ENCODE measurements at places on chromosomes 2 and 18.

- DNase-seq = no peak
These were observed 228.3 kb upstream of the SIX3 start for GRCh38 chr2:44713170-44713569.

GRCh38 chr2:229071292-229071976 is 199.7 kb downstream of the PID1 start:
- DNase-seq = no peak

- DNase-seq = no peak
These were observed 55.6 kb downstream of the ACAA2 start for GRCh38 chr18:49757513-49758262.

DNA sequence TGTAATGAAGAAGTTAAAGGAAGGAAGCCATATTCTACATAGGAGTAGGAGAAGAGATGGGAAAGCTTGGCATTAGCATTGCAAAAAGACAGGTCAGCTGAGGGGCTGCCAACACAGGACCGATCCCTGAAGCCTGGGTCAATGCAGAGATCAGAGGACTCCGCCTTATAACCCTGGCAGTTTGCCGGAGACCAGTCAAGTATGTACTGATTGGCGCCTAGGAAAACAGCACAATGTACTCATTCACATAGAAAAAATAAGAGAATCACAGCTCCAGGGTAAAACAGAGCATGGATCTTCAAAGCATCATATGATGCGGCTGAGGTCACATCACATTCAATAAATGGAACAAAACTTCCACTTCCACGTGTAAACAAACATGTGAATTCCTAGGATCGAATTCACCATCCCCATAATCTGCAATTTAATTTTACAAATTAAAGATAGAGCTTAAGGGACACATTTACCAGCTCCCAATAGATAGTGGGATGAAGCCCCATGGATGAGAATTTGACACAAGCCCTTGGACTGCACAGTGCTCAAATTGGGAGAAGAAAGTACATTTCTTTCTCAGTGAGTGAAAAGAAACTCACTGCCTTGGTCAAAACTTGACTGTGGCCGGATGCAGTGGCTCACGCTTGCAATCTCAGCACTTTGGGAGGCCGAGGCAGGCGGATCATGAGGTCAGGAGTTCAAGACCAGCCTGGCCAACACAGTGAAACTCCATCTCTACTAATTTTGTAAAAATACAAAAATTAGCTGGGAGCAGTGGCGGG is 135.0 kb upstream of the KLHL14 start:
- DNase-seq = no peak

GRCh38 chr2:190929919-190930318 is 49.3 kb downstream of the GLS start:
- DNase-seq = no peak

- DNase-seq = no peak
These were observed 7.2 kb upstream of the ROCK1 start for GRCh38 chr18:21118806-21119205.

- no peak for DNase-seq
These were observed 144.6 kb downstream of the AKAIN1 start for GRCh38 chr18:5052491-5052890.

DNA sequence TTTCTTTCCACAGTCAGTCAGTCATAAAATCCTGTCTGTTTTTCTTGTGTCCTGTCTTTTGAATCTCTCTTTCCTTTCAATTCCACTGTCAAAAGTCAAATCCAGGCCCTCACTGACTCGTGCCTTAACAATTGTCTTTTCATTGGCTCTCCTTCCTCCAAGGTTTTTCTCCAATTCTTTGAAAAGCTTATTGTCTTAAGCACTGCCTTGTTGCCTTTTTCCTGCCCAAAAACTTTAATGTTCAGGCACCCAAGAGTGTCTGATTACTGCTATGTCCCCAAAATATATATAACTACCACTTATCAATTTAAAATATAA is 13.9 kb upstream of the SULT1C4 start:
- DNase-seq = no peak

DNA sequence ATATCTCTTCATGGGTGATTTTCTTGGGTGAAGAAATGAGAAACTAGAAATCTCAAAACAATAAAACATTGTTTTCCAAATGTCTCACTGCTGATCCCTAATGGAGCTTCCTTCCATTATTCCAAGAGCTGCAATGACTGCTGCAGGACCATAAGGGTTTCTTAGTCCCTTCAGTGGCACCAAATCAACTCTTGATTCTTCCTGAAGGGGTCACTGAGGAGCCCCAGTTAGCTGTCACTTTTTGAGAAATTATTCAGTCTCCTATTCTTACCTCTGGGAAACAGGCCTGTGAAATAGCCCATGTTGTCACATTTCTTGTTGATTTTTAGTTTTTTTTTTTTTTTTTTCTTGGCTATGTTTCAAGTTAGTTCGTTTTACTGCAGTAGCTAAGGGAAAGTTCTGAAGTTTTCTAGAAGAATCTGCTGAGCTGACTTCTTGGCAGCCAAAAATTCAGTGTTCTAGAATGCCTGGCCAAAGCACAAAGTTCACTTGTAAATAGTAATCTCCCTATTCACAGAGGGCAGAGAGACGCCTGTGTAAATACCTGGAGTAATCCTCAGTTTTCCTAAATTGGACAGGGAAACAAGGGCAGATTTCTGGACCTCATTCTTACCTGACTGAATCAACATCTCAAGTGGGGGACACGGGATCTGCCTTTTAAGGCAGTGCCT is 480.0 kb downstream of the RIT2 start:
- DNase-seq = no peak

DNA sequence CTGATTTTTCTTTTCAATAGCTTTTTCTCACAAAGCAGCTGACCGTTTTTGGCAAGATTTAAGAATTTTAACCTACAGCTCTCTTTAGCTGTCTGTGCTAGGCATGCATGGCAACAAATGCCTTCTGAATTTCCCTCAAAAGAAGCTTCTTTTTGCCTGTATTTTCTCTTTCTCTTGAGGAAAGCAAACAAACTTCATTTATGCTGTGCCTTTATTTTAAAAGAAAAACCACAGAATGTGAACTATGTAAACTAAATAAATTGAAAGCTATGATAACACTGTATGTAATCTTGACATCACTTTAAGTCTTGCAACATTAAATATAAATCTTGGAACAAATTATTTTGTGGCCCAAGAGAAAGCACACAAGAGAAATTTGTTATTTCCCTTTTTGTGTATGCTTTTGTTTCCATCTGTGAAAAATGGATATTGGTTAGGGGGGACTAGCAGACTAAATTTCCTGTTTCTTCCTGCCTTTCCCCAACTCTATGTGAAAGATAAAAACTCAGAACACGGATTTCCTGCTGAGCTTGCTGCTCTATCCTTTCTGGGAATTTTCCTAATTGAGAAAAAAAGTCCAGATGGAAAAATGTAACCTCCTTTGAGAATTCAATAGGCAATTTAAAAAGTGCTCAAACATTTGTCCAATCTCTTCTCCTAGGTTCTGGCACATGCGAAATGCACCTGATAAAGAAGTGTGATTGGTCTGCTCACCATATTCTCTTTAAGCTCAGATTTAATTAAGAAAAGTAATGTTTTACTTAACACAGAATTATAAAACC is 20.9 kb upstream of the TFPI start:
- DNase-seq = no peak

GRCh38 chr2:47201224-47201623 is 46.1 kb upstream of the STPG4 start:
- no peak for DNase-seq

- DNase-seq = no peak
These were observed 195.2 kb downstream of the SLC8A1 start for GRCh38 chr2:40256649-40257048.

GRCh38 chr2:43092520-43093179 is 133.8 kb downstream of the ZFP36L2 start:
- no peak for DNase-seq

- no peak for DNase-seq
These were observed 278.2 kb upstream of the COL3A1 start for GRCh38 chr2:188695953-188696352.

DNA sequence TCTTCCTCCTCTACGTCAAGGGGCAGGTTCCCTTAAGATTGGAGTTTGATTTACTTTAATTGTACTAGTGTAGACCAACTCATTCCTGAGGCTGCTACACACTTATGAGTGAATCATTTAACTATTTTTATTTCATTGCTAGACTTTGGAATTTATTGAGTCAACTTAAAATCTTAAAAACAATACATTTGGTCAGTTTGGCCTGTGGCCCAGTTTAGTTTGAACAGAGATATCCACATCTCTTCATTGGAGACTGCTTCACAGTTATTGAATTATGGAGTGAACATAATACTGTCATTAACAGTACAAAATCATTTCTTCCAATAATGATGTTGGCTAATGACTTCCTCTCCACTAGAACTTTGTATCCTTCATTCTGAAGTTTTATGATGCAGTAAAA is 34.5 kb upstream of the STPG4 start:
- DNase-seq = no peak

GRCh38 chr2:20771299-20771698 is 51.6 kb downstream of the LDAH start:
- no peak for DNase-seq

GRCh38 chr2:232973011-232973735 is 39.9 kb downstream of the NGEF start:
- DNase-seq = no peak

GRCh38 chr18:58525517-58525916 is 103.4 kb downstream of the ALPK2 start:
- DNase-seq = no peak

DNA sequence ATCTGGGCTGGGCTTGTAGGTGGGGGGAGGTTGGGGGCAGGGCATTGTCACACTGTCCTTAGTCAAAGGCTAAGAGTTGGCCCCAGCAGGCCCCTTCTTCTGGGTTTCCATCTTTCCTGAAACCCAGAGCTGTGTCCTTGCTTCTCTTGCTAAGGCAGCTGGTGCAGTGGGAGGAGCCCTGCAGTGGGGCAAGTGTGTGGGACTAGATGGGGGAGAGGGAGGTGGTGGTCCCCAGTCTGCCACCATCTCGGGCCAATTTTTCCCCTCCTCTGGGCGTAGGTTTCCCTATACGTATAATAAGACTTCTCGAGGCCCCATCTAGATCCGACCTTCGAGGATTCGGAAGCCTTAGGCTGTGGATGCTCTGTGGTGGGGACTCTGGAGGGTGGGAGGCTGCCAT is 3.5 kb downstream of the KCNF1 start:
- no peak for DNase-seq

DNA sequence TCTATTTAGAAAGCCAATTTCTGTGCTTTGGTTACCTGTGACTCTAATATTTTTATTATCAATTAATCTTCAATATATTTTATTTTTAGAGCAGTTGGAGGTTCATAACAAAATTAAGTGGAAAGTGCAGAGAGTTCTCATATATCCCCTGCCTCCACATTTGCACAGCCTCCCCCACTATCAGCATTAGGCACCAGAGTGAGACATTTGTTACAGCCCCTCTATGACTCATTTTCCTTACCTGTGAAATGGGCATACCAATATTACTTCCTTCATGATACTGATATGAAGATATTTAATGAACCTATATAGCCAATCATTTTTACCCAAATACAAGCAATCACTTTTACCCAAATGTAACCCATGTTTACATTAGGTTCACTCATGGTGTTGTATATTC is 34.0 kb upstream of the CYTIP start:
- DNase-seq = no peak

GRCh38 chr2:202171241-202171825 is 67.1 kb downstream of the SUMO1 start:
- no peak for DNase-seq

DNA sequence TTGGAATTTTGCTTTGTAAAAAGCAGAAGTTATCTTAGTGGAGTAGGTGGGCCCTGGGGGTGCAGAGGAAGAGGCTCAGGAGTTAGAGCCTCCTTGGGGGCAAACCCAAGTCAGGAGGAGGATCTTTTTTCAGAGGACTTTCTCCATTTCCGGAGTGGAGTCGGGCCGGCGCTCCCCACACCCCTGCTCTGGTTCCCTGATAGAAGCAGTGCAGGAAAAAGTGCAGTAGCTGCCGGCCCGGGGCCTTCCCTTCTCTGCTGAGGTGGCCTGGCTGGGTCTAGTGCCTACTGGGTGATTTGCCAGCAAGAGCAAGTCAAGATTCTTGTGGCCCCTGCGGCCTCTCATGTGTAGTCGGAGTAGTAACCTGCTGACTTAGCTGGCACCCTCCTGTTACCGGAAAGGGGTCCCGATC is 124.2 kb upstream of the HS6ST1 start:
- DNase-seq = no peak

GRCh38 chr18:10454681-10455557 is 484 bp downstream of the APCDD1 start:
- DNase-seq = no peak

- DNase-seq = no peak
These were observed 112.1 kb downstream of the RBMS1 start for GRCh38 chr2:160381425-160381951.

All from SIG-M5 (cell line).